ENCODE measurements at places on chromosomes 7 and 10. TPM values are rescaled to one million over a fixed set of nuclear protein-coding genes. Genes with fewer than 3 reads are reported as not detected.

- DNase-seq: no peak
Observed at GRCh38 chr10:44856696-44857095, 54.4 kb upstream of the TMEM72 start.

Gene SPACDR
- 4.3 TPM for total RNA-seq

- no peak for DNase-seq
Observed at GRCh38 chr7:122070834-122071233, 73.2 kb downstream of the AASS start.

DNA sequence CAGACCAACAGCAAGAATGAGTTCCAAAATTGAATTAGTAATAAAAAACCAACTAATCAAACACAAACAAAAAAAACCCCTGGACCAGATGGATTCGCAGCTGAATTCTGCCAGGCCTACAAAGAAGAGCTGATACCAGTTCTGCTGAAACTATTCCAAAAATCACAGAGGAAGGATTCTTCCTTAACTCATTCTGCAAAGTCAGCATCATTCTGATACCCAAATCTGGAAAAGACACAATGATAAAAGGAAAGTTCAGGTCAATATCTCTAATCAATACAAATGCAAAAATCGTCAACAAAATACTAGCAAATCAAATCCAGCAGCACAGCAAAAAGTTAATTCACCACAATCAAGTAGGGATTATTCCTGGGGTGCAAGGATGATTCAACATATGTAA, 6.1 kb upstream of the ABCA13 start:
- no peak for DNase-seq

DNA sequence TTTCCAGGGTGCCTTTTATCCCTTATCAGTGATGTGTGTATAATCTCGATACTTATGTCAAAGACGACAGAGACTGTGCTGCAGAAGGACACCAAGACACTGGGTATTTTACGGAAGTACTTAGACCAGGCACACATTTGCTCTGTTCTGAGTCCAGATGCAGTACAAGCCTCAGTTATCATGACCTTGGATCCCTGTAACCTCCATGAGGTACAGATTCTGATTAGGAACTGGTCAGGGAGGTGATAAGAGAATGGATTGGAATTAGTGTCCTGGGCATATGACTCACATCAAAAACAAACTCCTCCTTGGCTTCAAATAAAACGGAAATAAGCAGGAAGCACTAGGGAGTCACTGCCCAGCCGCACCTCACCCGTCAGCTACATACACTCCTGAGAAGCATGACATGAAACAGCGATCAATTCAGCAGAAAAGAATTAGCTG, 146.5 kb downstream of the SFMBT2 start:
- DNase-seq: no peak

Gene FAM25C
- total RNA-seq: not detected

- DNase-seq: no peak
Observed at GRCh38 chr7:100804681-100805431, 22.5 kb downstream of the EPHB4 start.

- DNase-seq: no peak
Observed at GRCh38 chr7:130421684-130422083, 19.1 kb downstream of the CEP41 start.

- no peak for DNase-seq
Observed at GRCh38 chr10:103843854-103844570, 11.4 kb downstream of the SH3PXD2A start.

- DNase-seq: no peak
Observed at GRCh38 chr10:123729523-123729922, 63.4 kb downstream of the GPR26 start.

Gene TOMM7
- total RNA-seq: 279 TPM

DNA sequence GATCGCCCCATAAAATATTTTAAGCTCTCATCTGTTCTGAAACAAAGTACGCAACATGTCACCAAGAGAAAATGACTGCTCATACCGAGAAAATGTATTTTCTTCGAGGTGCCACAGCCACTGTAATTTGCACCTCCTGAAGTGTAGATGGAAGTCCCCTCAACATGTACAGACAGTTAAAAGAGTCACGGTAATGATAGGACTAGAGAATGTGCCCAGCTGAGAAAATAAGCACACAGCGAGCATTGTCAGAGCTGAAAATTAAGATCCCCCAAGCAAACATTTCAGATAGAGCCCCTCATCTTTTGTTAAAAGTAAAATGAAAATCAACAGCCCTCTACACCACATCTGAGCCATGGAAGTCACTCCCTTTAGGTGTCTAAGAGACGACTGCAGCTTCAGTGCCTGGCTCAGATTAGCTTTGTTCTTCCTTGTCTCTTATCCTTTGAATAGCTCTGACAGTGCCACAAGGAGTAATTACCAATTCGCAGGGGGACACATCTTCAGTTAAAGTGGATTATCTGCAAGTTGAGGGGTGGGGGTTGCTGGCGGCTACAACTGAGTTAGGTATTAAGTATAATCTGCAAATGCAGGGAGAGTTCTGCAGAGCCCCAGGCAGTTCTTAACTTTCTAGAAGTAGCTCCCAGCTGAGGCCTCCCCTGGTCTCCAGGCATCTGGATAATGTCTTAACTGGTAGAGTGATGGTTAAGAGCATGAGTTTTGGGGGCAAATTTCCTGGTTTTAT, 222.7 kb upstream of the C7orf33 start:
- no peak for DNase-seq
